Subcutaneous adipose tissue (tissue), 4 donors: ENCODE measurements at places on chromosomes 2 and 18. TPM values are rescaled to one million over a fixed set of nuclear protein-coding genes. Genes with fewer than 3 reads are reported as not detected.

The VWA3B gene
- not detected for total RNA-seq

The ACOXL gene
- not detected for total RNA-seq

The FBLN7 gene
- total RNA-seq: 2.9 TPM

The XIRP2 gene
- not detected for total RNA-seq

The GKN2 gene
- total RNA-seq: not detected

The SERPINB11 gene
- not detected for total RNA-seq

The MAP3K20 gene
- total RNA-seq: 63.3 TPM

The PTPRN gene
- total RNA-seq: not detected

The SERPINB10 gene
- not detected for total RNA-seq
